ENCODE measurements at places on chromosomes 5 and 9.
A peak's percentile ranks its signal among the peaks of the same experiment; 100 is the strongest.

GRCh38 chr5:175082866-175083590 is 358.6 kb downstream of the MSX2 start:
- no peak overlapping the region for H3K27ac ChIP-seq
- no peaks in the 10 kb centered on the region for H3K4me1 ChIP-seq
- no peaks in the 10 kb centered on the region for H3K27me3 ChIP-seq
- DNase-seq: no peak

DNA sequence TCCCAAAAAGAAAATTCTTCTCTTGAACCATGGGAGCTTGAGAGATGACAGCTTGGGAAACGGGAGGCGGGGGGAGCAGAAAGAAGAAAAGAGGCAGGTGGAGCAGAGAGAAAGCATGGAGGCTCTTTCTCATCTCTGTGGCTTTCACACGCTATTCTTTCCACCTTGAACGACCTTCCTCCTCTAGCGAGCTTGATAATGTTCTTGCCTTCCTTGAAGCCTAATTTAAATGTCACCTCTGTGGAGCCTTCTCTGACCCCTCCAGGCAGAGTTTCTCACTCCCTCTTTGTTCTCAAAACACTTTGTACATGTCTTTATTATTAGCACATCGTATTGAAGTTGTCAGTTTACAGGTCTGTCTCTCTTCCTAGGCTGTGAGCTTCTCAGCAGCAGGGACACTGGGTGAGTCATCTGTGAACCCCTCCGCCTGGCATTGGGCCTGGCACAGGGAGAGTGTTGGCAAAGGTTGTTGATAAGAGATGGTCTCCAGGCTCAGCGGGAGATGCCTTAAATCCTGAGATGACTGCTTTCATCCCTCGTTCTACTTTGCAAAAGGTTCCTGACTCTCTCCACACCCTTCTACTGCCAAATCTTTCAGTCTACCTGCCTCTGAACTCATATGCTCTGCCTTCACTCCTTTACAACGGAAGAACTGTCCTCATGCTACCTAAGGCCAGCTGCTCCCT is 14.1 kb upstream of the STRBP start:
- H3K27ac ChIP-seq: no peak overlapping the region
- H3K4me1 ChIP-seq: no peaks in the 10 kb centered on the region
- no peak overlapping the region for H3K4me3 ChIP-seq
- peaks cover 30% of the 10 kb centered on the region for H3K27me3 ChIP-seq
- DNase-seq: no peak
- no peaks in the 10 kb centered on the region for H3K36me3 ChIP-seq

- no peak overlapping the region for H3K27ac ChIP-seq
- H3K4me1 ChIP-seq: no peaks in the 10 kb centered on the region
- no peak for DNase-seq
- no peak overlapping the region for H3K4me3 ChIP-seq
- no peaks in the 10 kb centered on the region for H3K27me3 ChIP-seq
- no peaks in the 10 kb centered on the region for H3K36me3 ChIP-seq
Observed at GRCh38 chr9:11142965-11143738, 530.4 kb upstream of the PTPRD start.

- H3K27ac ChIP-seq: no peak overlapping the region
- no peak for DNase-seq
- peaks cover 4% of the 10 kb centered on the region for H3K4me1 ChIP-seq
Observed at GRCh38 chr9:134617246-134617645, 24.4 kb upstream of the COL5A1 start.

DNA sequence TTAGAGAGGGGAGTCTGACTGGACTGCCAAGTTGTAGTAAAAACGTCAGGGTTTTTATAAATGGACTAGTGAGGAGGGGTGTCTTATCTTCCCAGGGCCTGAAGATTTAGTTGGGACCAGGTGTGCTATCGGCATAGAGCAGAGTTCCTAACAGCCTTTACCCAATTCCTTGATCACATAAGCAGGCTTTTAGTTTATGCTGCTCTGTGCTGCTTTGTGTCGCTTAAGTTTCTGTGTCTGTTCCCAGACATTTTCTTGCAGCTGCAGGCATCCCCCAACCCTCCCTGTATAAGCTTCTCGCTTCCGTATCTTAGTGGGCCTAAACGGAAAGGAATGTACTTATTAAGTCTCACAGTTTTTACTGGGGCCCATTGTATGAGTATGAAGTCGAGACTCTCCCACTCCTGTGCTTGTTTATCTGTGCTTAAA is 2.6 kb upstream of the SMC5 start:
- peak; percentile 79 for DNase-seq
- H3K4me1 ChIP-seq: peaks cover 46% of the 10 kb centered on the region
- 0 out of 2 replicates have a peak, but pooled peaks cover 5% of the 10 kb centered on the region for H3K36me3 ChIP-seq
- peak overlapping the region; percentile 82 for H3K27ac ChIP-seq
- peak overlapping the region; percentile 92 for H3K4me3 ChIP-seq

- H3K36me3 ChIP-seq: no peaks in the 10 kb centered on the region
- H3K4me3 ChIP-seq: no peak overlapping the region
- H3K4me1 ChIP-seq: peaks cover 4% of the 10 kb centered on the region
- no peak overlapping the region for H3K27ac ChIP-seq
Observed at GRCh38 chr9:125258160-125258785, 3.4 kb upstream of the GAPVD1 start.

DNA sequence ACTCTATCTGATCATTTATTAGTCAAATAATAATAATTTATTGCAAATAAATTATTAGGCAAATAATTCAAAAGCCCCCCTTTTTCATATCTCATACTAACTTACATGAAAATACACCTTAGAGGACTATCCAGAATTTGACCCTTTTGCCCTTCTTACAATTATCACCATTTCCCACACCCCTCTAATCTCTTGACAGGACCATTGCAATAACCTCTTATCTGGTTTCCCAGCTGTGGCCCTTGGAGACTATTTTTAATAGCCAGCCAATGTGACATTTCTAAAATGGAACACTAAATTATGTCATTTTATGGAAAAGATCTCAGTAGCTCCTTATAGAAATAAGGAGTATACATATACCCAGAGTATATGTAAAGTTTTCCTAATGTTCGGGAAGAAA is 588.4 kb upstream of the COX7C start:
- H3K27me3 ChIP-seq: no peaks in the 10 kb centered on the region
- H3K4me3 ChIP-seq: no peak overlapping the region
- no peaks in the 10 kb centered on the region for H3K4me1 ChIP-seq

GRCh38 chr5:109743041-109743531 is 53.4 kb downstream of the MAN2A1 start:
- peak overlapping the region; percentile 70 for H3K27ac ChIP-seq
- no peak overlapping the region for H3K4me3 ChIP-seq
- no peak for DNase-seq

GRCh38 chr9:78097541-78097940 is 65.9 kb upstream of the GNAQ start:
- no peaks in the 10 kb centered on the region for H3K36me3 ChIP-seq
- no peaks in the 10 kb centered on the region for H3K4me1 ChIP-seq
- no peak for DNase-seq
- no peak overlapping the region for H3K4me3 ChIP-seq

DNA sequence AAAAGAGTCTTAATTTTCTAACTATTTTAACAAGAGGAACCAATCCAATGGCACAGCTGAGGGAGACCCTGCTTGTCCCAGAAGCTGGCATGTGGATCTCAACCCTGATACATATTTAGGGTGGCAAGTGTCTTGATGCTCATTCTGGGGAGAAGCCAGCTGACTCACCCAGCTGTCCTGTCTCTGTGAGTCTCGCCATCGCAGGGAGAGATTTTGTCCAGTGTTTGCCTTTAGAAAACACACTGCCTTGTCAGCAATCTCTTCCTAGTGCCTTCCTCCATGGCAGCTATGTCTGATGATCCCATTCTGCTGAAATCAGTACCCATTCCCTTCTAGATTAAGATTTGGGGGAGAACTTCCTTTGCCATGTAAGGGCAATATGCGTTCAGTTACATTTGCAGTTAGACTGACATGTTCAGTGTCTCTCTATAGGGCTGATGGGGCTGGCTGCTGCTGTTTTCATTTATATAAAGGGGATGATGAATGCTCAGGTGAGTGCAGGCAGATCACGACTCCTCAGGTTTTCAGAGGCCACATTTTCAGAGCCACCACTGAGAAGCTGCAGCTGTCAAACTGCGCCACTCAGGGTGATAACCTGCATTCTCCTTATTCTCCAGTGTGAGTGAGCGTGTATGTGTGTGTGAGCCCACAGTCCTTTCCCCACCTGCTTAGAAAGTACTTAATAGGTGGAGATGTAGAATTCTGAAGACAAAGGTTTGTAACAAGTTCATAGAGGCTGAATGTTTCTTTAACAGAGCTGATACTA is 217.0 kb downstream of the GAS1 start:
- peaks cover 48% of the 10 kb centered on the region for H3K4me1 ChIP-seq
- no peak overlapping the region for H3K4me3 ChIP-seq
- no peaks in the 10 kb centered on the region for H3K27me3 ChIP-seq
- DNase-seq: peak; percentile 35

DNA sequence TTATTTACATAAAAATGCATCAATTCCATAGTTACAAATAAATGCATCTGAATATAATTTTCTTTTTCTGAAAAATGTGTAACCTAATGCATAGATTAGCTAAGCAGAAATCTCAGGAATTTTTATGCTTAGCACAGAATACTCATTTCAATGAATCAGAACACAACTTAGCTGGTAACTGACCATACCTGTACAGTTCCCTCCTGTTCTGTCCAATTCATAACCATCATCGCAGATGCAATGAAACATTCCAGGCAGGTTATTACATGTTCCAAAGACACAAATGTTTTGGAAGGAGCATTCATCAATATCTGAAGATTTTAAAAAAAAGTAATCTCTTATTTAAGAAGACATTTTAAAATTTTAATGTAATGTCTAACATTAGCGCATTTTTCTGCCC is 219.4 kb downstream of the FBN2 start:
- no peak for DNase-seq
- no peaks in the 10 kb centered on the region for H3K4me1 ChIP-seq
- no peaks in the 10 kb centered on the region for H3K27me3 ChIP-seq
- H3K27ac ChIP-seq: no peak overlapping the region

DNA sequence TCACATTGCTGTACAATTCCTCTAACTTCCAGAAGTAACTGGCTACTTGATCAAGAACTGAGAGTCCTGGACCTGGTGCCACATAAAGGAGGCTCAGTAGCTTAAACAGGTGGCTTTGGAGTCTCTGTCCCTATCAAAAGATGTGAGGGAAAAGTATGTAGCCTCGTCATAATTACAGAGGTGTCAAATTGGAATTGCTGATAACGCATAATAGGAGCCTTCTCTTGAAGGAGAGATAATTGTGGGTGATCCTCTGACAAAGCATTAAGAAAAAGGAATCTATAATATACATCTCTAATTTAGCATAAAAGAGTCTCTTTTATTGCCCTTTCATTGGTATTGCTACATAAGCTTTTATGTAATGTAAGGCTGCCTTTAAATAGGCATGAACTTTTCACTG is 1246.4 kb upstream of the CDH9 start:
- no peaks in the 10 kb centered on the region for H3K27me3 ChIP-seq
- DNase-seq: no peak
- H3K27ac ChIP-seq: no peak overlapping the region
- no peak overlapping the region for H3K4me3 ChIP-seq

DNA sequence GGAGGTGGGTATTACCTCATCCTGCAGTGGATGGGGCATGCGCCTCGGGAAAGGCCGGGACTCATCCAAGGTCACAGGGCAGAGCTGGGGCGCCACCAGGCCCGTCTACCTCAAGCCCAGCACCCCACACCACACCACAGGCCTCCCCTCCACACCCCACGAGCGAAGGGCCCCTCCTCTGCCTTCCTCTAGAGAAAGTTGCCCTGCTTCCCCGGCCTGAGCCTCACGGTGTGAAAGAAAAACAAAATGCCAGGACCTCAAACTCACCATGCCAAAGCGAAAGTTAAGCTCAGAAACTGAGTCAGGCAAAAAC is 161.1 kb downstream of the COL23A1 start:
- no peaks in the 10 kb centered on the region for H3K36me3 ChIP-seq
- H3K4me3 ChIP-seq: no peak overlapping the region
- H3K27me3 ChIP-seq: no peaks in the 10 kb centered on the region
- no peak for DNase-seq

DNA sequence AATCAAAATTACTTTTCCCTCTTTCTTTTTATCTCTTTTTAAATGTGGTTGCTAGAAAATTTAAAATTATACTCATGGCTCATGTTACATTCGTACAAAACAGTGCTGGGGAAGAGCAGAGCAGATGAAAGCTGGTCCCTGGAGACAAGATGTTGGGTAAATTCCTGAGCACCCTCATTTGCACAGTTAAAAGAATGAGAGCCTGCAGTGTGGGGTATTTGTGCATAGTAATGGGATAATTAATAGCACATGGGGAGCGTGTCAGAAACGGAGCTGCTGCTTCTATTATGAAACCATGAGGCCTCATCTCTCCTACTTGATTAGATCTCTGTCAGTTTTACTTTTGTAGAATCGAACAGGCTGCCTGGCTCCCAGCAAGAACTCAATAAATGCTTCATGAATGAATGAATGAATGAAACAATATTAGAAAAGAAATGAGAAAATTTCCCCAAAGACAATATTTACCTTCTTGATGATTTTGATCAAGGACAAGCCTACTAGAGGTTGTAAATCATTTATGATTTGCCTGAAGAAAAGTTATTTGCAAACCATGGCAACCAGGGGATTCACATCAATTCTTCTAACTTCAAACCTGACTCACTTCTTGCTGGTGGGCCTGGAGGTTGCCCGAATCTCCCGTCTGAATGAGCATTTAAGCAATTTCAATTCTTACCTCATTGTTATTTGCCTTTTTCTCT is 177.2 kb upstream of the TUT7 start:
- peaks cover 33% of the 10 kb centered on the region for H3K4me1 ChIP-seq
- no peaks in the 10 kb centered on the region for H3K36me3 ChIP-seq
- no peak overlapping the region for H3K4me3 ChIP-seq
- H3K27me3 ChIP-seq: no peaks in the 10 kb centered on the region

GRCh38 chr5:172733131-172733973 is 37.6 kb downstream of the DUSP1 start:
- H3K36me3 ChIP-seq: no peaks in the 10 kb centered on the region
- peak; percentile 99 for DNase-seq
- H3K27me3 ChIP-seq: no peaks in the 10 kb centered on the region
- peak overlapping the region; percentile 100 for H3K27ac ChIP-seq
- H3K4me3 ChIP-seq: peak overlapping the region; percentile 48
- peaks cover 27% of the 10 kb centered on the region for H3K4me1 ChIP-seq

DNA sequence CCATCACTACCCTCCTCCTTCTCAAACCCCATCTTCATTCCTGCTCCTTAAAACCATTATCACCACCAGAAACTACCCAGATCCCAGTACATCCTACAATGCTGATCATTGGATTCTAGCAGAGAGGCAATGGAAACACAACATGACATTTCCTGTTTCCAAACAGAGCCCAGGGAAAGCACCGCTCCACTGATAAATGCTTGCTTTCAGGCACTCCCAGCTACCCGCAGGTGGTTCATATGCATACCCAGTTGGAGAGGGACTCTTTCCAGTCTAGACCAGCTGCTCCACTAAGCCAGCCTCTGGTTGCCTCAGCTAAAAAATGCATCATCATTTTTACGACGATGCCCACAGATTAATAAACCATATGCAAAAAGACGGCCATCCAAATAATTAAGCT is 39.2 kb upstream of the ACO1 start:
- no peak overlapping the region for H3K4me3 ChIP-seq
- no peaks in the 10 kb centered on the region for H3K36me3 ChIP-seq
- DNase-seq: no peak
- no peak overlapping the region for H3K27ac ChIP-seq

- no peaks in the 10 kb centered on the region for H3K27me3 ChIP-seq
- no peaks in the 10 kb centered on the region for H3K36me3 ChIP-seq
- DNase-seq: peak; percentile 80
Observed at GRCh38 chr5:6633469-6634245, 417 bp downstream of the SRD5A1 start.

GRCh38 chr5:62256161-62257019 is 49.6 kb upstream of the KIF2A start:
- H3K4me3 ChIP-seq: no peak overlapping the region
- no peak overlapping the region for H3K27ac ChIP-seq
- no peaks in the 10 kb centered on the region for H3K36me3 ChIP-seq
- H3K27me3 ChIP-seq: no peaks in the 10 kb centered on the region
- no peak for DNase-seq

Data from GM23248 (cell line).